ENCODE measurements at places on chromosomes 5 and 9.

DNA sequence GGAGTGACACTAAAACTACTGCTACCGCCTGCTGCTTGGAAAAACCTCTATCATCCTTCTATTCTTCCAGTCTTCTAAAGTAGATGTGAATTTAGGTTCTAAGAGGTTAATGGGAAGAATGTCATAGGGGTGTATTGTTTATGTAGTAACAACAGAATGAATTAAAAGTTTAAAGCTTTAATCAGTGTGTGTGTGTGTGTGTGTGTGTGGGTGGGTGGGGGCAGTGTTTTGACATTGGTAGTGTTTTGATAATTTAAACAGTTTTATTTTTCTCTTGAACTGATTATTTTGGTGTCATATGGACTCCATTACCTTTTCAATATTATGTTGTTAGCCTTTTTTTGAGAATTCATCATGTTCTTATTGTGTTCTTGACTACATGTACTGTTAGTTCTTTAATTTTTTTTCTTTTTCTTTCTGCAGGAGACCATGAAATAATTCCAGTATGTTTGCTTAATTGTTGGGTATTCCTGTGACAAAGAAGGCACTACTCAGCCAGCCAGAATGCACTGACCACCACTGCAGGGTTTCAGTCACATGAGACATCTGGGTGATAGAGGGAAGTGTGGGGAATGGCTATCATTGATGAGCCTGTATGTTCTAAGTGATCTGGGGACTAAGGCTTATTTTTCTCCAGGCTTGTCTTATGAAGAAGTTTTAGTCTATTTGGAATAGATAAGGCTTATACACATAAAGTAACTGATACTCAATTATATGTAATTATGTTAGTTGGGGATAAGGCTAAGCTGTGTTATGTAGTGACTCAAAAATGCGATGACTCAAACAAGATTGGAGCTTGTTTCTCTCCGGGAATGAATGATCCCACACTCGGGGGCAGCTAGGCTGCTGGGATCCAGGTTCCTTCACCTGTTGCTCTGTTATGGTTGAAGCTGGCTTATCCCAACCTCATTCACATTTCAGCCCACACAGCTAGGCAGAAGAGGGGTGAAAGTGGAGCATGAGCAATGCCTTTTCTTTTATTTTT is 50.2 kb upstream of the ACTBL2 start:
- no peaks in the 10 kb centered on the region for H3K27me3 ChIP-seq
- no peaks in the 10 kb centered on the region for H3K36me3 ChIP-seq
- no peak overlapping the region for H3K4me3 ChIP-seq
- no peak for DNase-seq

- H3K36me3 ChIP-seq = no peaks in the 10 kb centered on the region
- H3K27me3 ChIP-seq = no peaks in the 10 kb centered on the region
- no peak overlapping the region for H3K27ac ChIP-seq
- H3K4me1 ChIP-seq = peaks cover 14% of the 10 kb centered on the region
- H3K4me3 ChIP-seq = no peak overlapping the region
- no peak for DNase-seq
Measured at GRCh38 chr9:123359546-123359945, 3.5 kb downstream of the CRB2 start.

DNA sequence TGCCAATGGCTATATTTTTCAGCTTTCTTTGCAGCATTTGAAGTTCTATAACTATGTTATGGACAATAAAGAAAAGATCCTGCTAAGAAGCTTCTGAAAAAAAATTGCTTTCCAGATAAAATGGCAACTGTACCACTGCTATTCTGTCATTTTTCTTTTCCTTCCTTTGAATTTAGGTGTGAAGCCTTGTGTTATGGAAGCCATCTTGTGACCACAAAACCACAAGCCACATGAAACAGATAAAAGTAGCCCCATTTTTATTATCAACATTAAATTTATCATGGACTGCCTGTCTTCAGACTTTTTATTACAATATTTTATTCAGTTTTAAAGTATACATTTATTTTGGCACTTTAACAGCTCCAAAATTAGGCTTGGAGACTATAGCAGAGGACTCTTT is 289.9 kb upstream of the ACTBL2 start:
- no peak overlapping the region for H3K27ac ChIP-seq
- H3K36me3 ChIP-seq = no peaks in the 10 kb centered on the region
- DNase-seq = no peak
- no peaks in the 10 kb centered on the region for H3K27me3 ChIP-seq

- no peak for DNase-seq
- no peaks in the 10 kb centered on the region for H3K27me3 ChIP-seq
- no peak overlapping the region for H3K27ac ChIP-seq
- no peaks in the 10 kb centered on the region for H3K36me3 ChIP-seq
- H3K4me3 ChIP-seq = no peak overlapping the region
Measured at GRCh38 chr9:105392531-105392930, 55.3 kb upstream of the FSD1L start.

DNA sequence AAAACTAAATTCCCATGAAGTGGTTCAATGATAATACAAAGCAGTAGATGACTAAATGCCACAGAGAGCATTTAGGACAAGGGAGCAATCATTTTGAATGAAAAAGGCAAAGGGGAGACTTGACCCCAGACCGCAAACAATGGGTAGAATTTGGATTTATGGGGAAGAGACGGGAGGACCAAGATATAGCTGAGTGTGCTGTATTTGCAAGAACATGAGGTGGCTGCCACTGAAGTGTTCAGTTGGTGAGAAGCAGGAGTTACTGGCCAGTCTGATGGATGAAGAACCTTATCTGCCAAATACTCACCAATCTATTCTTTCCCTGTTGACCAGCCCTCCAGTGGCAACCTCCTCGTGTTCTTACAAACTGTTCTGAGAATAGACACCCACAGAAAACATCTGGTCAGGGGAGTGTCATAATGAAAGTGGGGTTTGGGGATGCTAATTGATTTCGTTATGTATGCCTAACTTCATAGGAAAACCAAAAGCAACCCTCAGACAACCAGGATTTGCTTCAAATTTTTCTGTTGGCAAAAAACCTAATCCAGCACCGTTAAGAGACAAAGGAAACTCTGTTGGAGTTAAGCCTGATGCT is 19.8 kb downstream of the TDRD7 start:
- DNase-seq = no peak
- no peaks in the 10 kb centered on the region for H3K36me3 ChIP-seq

DNA sequence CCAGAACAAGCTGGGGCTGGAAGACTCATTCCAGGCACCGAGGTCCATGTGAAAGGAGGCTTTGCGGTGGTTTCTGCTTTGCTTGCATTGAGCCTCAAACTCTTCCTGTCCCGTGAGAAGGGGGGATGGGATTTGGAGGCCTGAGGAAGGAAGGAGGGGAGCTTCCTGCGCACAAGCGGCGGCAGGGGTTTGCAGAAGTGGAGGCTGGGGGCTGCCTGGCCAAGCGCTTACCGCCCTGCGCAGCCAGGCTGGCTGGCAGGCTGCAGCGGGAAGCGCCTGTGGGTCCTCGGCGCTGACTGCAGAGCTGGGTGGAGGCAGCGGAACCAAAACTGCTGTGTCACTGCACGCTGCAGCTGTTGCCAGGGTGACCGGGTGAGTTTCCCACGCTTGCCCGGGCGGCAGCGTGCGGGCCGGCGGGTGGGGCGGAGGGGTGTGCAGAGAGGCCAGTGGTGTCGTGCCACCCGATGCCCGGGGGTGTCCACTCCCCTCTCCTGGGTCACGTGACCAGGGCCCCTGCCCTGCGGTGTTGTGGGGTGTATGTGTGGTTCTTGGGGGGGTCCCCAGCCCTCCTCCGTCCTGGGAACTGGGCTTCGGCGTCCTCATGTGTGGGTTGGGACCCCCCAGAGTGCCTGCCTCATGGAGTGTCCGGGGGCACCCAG is 81.0 kb downstream of the RXRA start:
- H3K27ac ChIP-seq = peak overlapping the region; percentile 57
- H3K36me3 ChIP-seq = no peaks in the 10 kb centered on the region
- H3K4me3 ChIP-seq = peak overlapping the region; percentile 6
- peak; percentile 45 for DNase-seq

DNA sequence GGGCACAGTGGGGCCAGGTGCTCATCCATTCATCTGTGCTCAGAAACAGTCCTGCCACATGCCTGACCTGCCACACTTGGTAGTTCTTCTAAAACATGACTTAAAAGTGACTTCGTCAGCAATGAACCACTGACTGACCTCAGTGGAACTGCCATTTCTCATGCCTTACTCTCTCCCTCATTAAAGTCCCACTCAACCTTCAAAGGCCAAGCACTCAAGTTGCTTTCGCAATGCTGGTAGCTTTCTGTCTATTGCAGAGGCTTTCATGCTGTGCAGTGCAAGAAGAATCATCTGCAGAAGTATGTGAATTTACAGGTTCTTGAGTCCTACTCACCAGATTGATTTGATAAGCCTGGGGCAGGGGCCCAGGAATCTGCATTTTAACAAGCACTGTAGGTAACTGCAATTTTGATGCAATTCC is 23.9 kb downstream of the B4GALT1 start:
- no peak for DNase-seq
- H3K27me3 ChIP-seq = no peaks in the 10 kb centered on the region
- no peak overlapping the region for H3K27ac ChIP-seq
- no peaks in the 10 kb centered on the region for H3K4me1 ChIP-seq
- H3K36me3 ChIP-seq = no peaks in the 10 kb centered on the region

GRCh38 chr9:132606066-132606465 is 23.7 kb downstream of the BARHL1 start:
- H3K36me3 ChIP-seq = peaks cover 17% of the 10 kb centered on the region
- no peaks in the 10 kb centered on the region for H3K27me3 ChIP-seq
- H3K4me3 ChIP-seq = no peak overlapping the region
- no peak overlapping the region for H3K27ac ChIP-seq
- DNase-seq = no peak

DNA sequence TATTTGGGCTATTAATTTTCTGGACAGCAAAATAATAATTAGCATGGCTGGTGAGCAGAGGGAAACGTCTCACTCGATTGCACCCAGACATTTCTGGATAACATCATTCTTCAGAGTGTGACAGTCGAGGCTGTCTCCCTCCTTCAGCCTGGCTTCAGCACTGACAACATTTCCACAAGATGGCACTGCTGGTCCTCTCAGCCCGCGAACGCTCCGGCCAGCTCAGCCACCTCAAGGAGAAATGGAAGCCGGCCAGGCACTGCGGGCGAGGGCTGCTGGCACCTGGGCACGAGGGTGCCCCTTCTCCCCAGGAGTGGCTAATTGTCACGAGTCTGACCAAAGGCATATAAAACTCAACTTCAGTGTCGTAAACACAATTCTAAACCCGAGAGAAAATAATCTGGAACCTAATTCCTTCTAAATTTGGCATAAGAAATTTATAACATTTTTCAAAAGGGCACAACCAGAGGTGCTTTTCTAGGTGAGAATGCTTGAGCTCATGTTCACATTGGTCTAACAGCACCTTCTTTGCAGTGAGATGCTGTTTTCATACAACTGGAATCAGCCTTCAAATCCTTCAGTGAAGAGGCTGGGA is 65.9 kb downstream of the DAP start:
- H3K27me3 ChIP-seq = no peaks in the 10 kb centered on the region
- peaks cover 5% of the 10 kb centered on the region for H3K4me1 ChIP-seq
- DNase-seq = no peak
- H3K36me3 ChIP-seq = no peaks in the 10 kb centered on the region

GRCh38 chr9:3827175-3827574 is 301.4 kb upstream of the RFX3 start:
- H3K4me3 ChIP-seq = no peak overlapping the region
- no peak overlapping the region for H3K27ac ChIP-seq
- H3K36me3 ChIP-seq = no peaks in the 10 kb centered on the region
- H3K27me3 ChIP-seq = no peaks in the 10 kb centered on the region
- H3K4me1 ChIP-seq = peaks cover 13% of the 10 kb centered on the region

- H3K4me1 ChIP-seq = peaks cover 26% of the 10 kb centered on the region
- no peak overlapping the region for H3K4me3 ChIP-seq
- H3K27ac ChIP-seq = no peak overlapping the region
- no peaks in the 10 kb centered on the region for H3K36me3 ChIP-seq
Measured at GRCh38 chr5:136018814-136019783, 9.7 kb upstream of the TGFBI start.

DNA sequence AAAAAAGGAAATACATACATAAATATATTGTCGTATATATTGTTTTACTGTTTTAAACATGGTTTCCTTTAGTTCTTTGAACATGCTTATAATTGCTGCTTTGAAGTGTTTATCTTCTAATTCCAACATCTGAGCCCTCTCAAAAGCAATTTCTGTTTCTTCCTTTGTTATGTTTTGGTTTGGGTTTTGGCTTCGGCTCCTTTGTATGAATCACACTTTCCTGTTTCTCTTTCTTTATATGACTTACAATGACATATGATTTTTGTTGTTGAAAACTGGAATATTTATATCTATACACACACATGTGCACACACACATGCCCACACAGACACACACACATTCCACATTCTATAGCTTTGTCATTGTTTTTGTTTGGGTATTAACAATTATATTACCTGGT is 1206.7 kb downstream of the CDH12 start:
- H3K4me1 ChIP-seq = no peaks in the 10 kb centered on the region
- no peak overlapping the region for H3K4me3 ChIP-seq
- H3K36me3 ChIP-seq = no peaks in the 10 kb centered on the region
- no peak overlapping the region for H3K27ac ChIP-seq
- no peaks in the 10 kb centered on the region for H3K27me3 ChIP-seq
- DNase-seq = no peak

DNA sequence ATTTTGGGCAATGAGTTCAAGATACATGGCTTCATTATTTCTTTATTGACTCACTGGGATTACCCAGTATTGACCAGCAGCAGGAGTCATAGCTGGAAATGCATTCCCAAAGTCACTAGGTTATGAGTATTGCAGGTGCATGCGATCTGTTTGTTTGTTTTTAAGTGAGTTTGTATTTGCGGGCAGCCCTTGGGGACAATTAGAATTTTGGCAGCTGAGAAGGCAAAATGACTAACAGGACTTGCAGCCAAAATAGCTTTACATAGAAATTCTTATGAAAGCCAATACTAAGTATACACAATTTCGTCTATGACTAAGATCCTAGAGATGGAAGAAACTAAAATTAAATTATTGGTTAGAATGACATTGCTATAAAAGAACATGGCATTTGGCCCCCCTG is 18.1 kb upstream of the RGMB start:
- H3K27me3 ChIP-seq = no peaks in the 10 kb centered on the region
- H3K4me1 ChIP-seq = no peaks in the 10 kb centered on the region
- H3K36me3 ChIP-seq = no peaks in the 10 kb centered on the region
- H3K4me3 ChIP-seq = no peak overlapping the region
- DNase-seq = no peak

- H3K4me3 ChIP-seq = no peak overlapping the region
- H3K27ac ChIP-seq = no peak overlapping the region
- H3K4me1 ChIP-seq = no peaks in the 10 kb centered on the region
- H3K27me3 ChIP-seq = no peaks in the 10 kb centered on the region
- H3K36me3 ChIP-seq = no peaks in the 10 kb centered on the region
- DNase-seq = no peak
Measured at GRCh38 chr5:108560166-108560565, 178.3 kb upstream of the FBXL17 start.

- H3K27ac ChIP-seq = peak overlapping the region; percentile 99
- H3K4me3 ChIP-seq = peak overlapping the region; percentile 89
- peaks cover 44% of the 10 kb centered on the region for H3K4me1 ChIP-seq
- H3K27me3 ChIP-seq = no peaks in the 10 kb centered on the region
- H3K36me3 ChIP-seq = no peaks in the 10 kb centered on the region
- DNase-seq = no peak
Measured at GRCh38 chr9:33818847-33819500, 2.0 kb downstream of the UBE2R2 start.

GRCh38 chr5:113133211-113133975 is 156.8 kb downstream of the DCP2 start:
- no peaks in the 10 kb centered on the region for H3K4me1 ChIP-seq
- no peak overlapping the region for H3K27ac ChIP-seq
- H3K36me3 ChIP-seq = no peaks in the 10 kb centered on the region

GRCh38 chr9:126248680-126249079 is 77.9 kb upstream of the MVB12B start:
- H3K36me3 ChIP-seq = no peaks in the 10 kb centered on the region
- H3K4me3 ChIP-seq = no peak overlapping the region
- DNase-seq = no peak
- H3K27ac ChIP-seq = no peak overlapping the region

Data from HCT116 (cell line).